Aorta (tissue), 5 donors: ENCODE measurements at places on chromosomes 12 and 14.

GRCh38 chr12:7869137-7869536 is 3.6 kb downstream of the SLC2A14 start:
- H3K27ac ChIP-seq = no peak overlapping the region
- no peak for DNase-seq
- no peaks in the 10 kb centered on the region for H3K27me3 ChIP-seq
- H3K4me1 ChIP-seq = no peaks in the 10 kb centered on the region
- H3K36me3 ChIP-seq = no peaks in the 10 kb centered on the region

GRCh38 chr14:50039734-50040400 is 76.5 kb downstream of the VCPKMT start:
- no peaks in the 10 kb centered on the region for H3K4me1 ChIP-seq
- no peak overlapping the region for H3K4me3 ChIP-seq
- H3K27ac ChIP-seq = no peak overlapping the region
- DNase-seq = no peak
- no peaks in the 10 kb centered on the region for H3K27me3 ChIP-seq

DNA sequence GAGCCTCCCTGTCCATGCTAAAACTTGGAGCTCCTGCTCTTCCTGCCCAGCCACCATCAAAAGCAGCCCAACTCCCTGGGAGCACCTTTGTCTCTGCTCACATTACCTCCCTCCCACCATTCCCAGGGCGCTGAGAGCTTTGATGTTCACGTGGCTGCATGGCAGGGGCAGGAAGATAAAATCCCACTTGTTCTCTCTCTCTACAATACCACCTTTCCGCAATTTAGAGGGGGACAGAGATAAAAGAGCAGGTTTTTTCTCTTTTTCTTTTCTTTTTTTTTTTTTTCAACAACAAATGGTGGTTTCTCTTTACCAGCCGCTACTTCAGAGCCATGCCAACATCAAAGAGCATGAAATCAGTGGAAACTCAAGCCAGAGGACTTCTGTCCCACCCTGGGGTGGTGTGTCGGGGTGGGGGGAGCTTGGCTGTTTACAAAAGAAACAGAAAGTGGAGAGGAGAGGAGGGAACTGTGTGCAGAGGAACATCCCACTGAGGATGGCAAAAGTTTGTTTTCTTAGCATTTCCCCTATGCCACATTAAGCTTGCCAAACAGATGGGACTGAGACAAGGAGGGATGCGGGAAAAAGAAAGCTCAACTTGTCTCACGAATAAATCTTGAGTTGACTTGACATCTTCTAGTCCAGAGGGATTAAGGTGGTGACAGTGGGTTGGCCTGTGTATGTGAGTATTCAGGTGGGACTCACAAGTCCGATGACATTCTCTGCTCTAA is 103.7 kb upstream of the NUDT4 start:
- no peak overlapping the region for H3K4me3 ChIP-seq
- no peaks in the 10 kb centered on the region for H3K36me3 ChIP-seq
- DNase-seq = no peak
- no peaks in the 10 kb centered on the region for H3K4me1 ChIP-seq
- H3K27me3 ChIP-seq = no peaks in the 10 kb centered on the region
- no peak overlapping the region for H3K27ac ChIP-seq

- H3K36me3 ChIP-seq = no peaks in the 10 kb centered on the region
- no peak for DNase-seq
- H3K27me3 ChIP-seq = no peaks in the 10 kb centered on the region
- no peaks in the 10 kb centered on the region for H3K4me1 ChIP-seq
These were observed 183.6 kb downstream of the CRADD start for GRCh38 chr12:93860668-93861373.

GRCh38 chr14:51304438-51304837 is 64.4 kb downstream of the TMX1 start:
- no peaks in the 10 kb centered on the region for H3K4me1 ChIP-seq
- no peaks in the 10 kb centered on the region for H3K27me3 ChIP-seq
- no peak for DNase-seq
- no peaks in the 10 kb centered on the region for H3K36me3 ChIP-seq

GRCh38 chr14:106417224-106418049 is 891.1 kb downstream of the TMEM121 start:
- H3K27ac ChIP-seq = no peak overlapping the region
- no peaks in the 10 kb centered on the region for H3K36me3 ChIP-seq
- H3K4me3 ChIP-seq = no peak overlapping the region
- no peaks in the 10 kb centered on the region for H3K4me1 ChIP-seq
- H3K27me3 ChIP-seq = no peaks in the 10 kb centered on the region
